ENCODE measurements at places on chromosomes 12 and 14.

- DNase-seq = no peak
These were observed 6.5 kb downstream of the TMEM253 start for GRCh38 chr14:21107283-21107800.

GRCh38 chr12:112598626-112599025, 179.9 kb downstream of the PTPN11 start:
- DNase-seq = no peak

DNA sequence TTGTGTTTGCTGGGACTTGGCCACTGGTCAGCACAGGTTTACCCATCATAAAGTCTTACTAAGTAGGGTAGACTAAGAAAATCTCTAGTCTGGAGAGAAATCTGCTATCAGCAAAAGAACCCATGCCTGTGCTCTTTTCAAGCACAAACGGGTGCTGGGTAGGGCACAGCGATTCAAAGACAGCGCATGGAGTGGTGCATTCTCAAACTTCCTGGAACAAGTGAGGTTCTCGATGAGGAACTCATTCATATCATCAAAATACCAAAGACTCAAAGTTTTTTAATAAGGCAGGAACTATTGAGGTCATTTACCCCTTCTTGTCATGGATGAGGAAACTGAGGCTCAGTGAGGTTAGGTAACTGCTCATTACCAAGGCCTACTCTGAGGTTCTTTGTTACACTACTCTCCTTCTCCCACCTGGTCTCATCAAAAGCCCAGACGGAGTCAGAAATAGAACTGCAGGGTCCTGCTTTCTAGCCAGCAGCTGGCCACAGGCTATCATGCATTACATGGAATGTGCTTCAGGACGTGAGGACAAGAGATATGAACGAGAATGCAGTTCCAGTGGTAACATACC, 390.3 kb downstream of the ZFP36L1 start:
- no peak for DNase-seq

GRCh38 chr12:16074894-16075293, 163.8 kb downstream of the DERA start:
- DNase-seq = no peak

- no peak for DNase-seq
These were observed 104.0 kb downstream of the PRMT8 start for GRCh38 chr12:3594966-3595365.

- no peak for DNase-seq
These were observed 879 bp downstream of the GDF3 start for GRCh38 chr12:7694556-7695236.

DNA sequence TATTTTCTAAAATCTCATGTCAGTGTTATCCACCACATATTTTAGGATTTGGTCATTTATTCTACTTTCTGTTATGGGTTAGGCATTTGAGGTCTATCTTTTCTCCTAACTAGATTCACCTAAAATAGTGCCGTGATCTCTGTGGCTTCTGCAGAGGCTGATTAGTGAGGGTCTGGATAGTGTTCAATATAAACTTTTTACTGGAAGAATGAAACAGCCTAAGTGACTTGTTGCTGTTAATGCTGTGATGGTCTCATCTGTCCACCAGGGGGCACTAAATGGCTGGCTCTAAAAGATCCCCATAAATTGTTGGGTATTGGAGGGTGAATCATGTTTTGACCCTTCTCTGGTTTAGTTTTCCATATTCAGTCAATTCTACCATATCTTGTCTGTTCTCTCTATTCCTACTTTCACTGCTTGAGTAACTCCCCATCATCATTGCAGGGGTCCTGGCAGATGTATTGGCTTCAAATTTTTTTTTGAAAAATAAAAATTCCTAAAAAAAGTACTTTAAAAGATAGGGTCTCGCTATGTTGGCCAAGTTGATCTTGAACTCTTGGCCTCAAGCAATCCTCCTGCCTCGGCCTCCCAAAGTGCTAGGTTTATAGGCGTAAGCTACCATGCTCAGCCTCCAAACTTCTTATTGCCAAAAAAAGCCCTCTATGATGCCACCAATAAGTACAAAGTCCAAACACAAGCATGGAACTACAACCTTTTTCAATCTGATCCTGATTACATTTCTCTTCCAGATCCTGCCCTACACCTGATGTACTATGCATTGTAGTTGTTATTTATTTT, 6.9 kb downstream of the PABPN1 start:
- DNase-seq = no peak

DNA sequence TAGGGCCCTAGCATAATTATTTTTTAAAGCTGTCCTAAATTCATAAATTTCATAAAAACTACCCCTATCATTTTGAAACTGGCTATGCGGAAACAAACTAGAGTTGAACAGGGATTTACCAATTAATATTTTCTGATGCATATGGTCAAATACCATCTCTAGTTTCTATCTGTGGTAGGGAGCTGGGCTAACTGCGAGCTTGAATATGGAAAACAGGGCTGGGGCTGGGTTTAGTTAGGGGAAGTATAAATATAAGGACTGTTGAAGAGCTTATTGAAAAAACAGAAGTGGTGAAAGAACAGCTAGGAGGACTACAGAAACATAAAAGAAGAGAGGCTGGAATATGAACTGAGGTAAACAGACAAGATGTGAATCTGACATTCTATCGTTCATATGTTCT, 91.8 kb downstream of the SLC38A1 start:
- DNase-seq = no peak

DNA sequence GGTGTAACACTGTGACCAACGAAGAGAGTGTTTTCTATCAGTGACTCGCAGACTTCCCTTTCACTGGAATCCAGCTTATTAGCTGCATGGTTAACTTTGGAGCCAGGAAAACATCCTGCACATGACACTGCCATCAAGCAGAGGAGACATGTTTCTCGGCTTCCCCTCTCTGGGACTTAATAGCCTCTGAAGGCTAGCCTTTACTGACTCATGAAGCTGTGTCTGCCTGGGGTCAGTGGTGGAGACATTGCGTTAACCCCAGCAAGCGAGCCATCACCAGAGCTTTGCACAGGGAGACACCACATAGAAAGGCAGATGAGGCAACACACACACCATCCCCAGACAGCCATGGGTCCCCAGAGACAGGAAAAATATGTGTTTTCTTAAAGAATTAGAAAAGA, 126.9 kb upstream of the PRICKLE1 start:
- no peak for DNase-seq

- no peak for DNase-seq
These were observed 794 bp downstream of the HOXC13 start for GRCh38 chr12:53939141-53940108.

- no peak for DNase-seq
These were observed 132.2 kb downstream of the ANO4 start for GRCh38 chr12:100926669-100927248.

DNA sequence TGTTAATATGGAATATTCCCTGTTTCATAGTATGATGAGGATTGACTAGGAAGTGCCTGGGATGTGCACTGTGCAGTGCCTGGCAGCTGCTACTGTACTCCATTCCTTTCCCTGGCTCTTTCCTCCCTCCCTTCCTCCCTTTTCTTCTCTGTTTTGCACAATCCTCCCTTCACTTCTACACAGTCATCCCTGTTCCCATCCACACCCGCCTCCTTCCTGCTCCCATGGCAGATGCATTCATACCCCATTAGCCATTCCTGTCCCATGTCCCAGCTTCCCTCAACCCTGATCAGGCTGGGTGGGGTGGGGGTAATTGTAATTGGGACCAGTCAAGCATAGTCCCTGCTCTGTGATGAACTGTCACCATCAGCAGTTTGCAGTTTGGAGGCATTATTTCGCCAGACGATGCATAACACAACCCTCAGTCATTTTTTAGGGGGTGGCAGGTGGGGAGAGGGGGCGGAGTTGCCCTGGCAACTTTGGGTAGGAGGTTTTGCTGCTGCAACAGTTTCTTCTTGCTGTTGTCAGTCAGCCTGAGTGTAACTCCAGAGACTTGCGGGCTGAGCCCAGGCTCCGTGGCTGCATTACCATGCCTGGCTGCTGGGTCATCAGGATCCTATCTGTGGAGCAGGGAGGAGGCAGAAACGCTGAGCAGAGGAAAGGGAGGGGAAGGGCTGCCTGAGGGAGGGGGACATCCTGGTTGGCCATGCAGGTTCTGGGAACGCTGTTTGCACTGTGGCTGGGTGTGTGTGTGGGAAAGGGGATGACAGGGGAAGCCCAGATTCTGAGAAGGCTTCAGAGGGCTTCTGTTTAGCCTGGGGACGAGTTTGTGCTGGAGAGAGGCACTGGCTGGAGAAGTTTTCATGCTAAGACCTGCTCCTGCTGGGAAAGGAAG, 4.1 kb upstream of the KRT84 start:
- DNase-seq = peak; percentile 64

- DNase-seq = no peak
These were observed 570 bp upstream of the FIGNL2 start for GRCh38 chr12:51848841-51849735.

GRCh38 chr12:105445249-105445648, 114.8 kb downstream of the C12orf75 start:
- DNase-seq = no peak

DNA sequence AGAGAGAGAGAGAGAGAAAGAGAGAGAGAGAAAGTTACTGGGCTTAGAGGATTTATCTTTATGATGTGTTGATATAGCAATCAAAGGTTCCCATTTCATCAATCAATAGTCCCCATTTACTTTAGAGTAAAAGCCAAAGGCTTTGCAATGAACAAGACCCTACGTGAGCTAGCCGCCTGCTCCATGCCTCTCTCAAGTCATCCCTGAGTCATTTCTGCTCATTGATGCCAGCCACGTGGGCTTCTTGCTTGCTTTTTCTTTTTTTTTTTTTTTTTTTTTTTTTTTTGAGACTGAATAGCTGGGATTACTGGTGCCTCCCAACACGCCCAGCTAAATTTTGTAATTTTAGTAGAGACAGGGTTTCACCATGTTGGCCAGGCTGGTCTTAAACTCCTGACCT, 70.9 kb downstream of the GPR135 start:
- DNase-seq = no peak

DNA sequence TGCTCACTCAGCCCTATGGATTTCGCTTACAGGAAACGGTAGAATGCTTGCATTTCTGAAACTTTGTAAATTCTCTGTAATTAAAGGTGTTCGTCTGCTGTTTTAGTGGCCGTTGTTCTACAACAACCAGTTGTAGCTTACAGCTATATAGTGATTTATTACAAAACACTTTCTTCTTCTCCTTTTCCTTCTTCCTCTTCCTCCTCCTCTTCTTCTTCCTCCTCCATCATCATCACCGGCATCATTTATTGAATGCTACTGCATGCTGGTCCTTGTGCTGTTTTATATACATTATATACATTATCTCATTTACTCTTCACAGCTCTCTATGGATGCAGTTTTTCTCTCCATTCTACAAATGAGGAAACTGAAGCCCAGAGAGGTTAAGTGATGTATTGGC, 6.4 kb downstream of the ETV6 start:
- no peak for DNase-seq

GRCh38 chr12:48077111-48077510, 28.8 kb downstream of the SENP1 start:
- no peak for DNase-seq

- DNase-seq = no peak
These were observed 8.7 kb downstream of the BEGAIN start for GRCh38 chr14:100578552-100578951.

- DNase-seq = no peak
These were observed 112.4 kb upstream of the TMEM132D start for GRCh38 chr12:130016194-130016593.

DNA sequence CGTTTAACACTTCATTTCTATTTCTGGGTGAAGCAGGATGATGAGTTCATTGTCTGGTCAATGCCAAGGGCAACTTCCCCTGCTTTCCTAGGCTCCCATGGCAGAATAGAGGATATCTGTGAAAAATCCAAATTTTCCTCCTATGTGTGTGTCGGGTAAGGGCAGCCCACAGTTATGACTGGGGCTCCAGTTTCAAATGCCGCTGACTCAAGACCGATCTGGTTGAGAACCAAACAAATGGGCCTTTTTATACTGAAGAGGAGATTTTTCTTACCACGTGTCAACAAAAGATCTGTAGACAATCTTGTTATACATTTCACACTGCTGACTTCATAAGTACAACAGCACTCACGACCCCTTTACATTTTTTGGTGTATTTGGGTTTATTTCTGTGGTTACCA, 120.8 kb downstream of the CHST11 start:
- DNase-seq = no peak

- DNase-seq = no peak
These were observed 220.2 kb downstream of the SLC41A2 start for GRCh38 chr12:104737791-104738301.

DNA sequence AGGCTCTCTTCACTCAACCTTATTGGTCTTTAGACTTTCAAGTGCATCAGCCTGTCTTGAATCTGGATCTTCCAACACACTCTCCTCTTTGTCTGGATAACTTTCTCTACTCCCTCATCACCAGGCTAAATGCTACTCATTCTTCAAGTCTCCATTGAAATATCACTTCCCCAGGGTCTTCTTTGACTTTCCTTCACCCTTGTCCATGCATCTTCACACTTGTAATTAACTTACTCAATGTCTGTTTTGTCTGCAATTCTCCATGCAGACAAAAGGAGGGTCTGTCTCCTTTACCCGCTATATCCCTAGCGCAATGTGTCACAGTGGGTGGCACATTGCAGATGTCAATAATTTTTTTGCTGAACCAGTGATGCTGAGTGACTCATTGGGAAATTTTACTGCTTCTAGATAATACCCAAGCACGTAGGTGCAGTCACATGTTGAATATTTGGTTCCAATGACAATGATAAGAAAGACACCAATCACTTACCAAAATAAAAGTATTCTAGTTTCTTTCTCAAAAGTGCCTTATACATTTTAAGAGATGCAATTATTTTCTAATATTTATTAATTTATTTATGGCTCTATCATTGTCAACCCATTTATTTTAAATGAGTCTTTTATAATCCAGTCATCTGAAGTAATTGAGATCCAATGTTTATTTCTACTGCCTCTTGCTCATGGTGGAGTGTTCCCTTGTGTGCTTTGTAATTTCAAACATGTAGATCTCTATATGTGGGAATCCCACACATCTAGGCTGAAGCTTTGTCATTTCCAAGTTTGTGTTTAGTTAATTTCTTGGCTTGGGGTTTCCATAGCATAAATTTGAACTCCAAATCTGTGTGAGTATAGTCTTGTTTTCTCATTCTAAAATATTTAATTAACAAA, 21.7 kb upstream of the RFC5 start:
- no peak for DNase-seq

DNA sequence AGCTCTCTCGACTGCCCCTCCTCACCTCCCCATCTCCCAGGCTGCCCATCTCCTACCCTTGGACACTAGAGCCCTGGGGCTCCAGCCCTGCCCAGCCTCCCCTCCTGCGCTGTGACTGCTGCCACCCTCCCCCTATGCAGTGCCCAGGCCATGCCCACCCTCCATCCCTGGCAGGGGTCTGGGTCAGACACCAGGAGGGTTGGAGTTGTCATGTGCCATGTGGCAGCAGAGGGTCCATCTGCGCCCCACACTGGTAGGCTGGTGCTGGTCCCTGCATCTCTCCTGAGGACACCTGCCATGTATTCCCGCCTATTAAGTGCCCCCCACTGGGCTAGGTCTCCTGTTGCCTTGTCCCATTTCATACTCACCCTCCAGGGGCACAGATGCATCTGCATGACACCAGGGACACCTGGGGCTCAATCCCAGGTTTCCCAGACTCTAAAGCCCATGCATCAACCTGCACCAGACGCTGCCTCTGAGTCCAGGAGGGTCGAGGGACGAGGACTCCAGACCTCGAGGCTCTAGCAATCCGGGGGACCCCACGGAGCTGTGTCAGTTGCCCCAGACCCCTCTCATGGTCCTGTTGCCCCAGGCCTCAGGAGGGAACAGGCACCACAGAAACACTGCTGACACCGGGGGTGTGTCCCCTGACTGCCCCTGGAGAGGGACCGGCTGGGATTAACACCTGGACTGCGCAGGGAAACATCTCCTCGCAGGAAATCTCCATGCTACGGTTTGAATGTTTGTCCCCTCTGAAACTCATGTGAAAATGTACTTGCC, 23.4 kb upstream of the SFSWAP start:
- DNase-seq = no peak

- DNase-seq = no peak
These were observed 220.6 kb upstream of the OR4E1 start for GRCh38 chr14:21894003-21894897.
